ENCODE measurements at places on chromosomes 3 and 15.

DNA sequence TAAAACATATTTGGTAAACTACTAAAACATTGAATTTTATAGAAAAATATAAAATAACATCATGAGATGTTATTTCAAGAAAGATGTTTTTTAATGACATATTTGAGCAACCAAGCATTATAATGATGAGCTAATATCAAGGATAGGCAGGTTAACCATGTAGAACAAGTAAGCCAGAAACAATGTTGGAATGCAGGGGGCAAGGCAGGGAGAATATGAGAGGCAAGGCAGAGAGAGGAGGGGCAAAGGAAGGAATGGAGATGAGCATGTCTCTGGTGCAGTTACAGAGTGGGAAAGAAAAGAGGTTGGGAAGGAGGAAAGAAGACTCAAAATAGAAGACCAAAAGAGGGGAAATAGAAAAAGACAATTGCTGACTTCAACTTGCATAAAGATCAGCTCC, 390.4 kb downstream of the MCTP2 start:
- DNase-seq: no peak

DNA sequence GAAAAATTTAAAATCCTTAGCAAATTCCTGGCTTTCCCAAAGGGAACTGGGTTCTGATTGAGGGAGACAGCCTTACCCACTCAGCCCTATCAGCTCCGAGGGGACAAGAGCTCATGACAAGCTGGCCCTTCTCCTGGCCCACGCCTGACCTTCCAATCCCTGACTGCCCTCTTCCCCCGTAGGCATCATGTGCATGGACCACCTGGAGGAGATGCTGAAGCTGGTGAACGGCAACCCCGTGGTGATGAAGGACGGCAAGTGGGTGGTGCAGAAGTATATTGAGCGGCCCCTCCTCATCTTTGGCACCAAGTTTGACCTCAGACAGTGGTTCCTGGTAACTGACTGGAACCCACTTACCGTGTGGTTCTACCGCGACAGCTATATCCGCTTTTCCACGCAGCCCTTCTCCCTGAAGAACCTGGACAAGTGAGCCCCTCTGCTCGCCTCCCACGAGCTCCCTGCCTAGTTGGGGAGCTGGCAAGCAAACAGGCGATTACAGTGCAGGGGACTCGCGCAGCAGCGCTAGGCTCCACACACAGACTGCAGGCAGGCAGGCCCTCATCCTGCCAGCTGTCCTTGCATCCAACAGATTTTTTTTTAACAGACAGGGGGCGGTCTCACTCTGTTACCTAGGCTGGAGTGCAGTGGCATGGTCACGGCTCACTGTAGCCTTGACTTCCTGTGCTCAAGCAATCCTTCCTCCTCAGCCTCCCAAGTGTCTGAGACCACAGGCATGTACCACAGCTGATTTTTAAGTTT, 16.8 kb downstream of the RPUSD3 start:
- peak; percentile 42 for DNase-seq

DNA sequence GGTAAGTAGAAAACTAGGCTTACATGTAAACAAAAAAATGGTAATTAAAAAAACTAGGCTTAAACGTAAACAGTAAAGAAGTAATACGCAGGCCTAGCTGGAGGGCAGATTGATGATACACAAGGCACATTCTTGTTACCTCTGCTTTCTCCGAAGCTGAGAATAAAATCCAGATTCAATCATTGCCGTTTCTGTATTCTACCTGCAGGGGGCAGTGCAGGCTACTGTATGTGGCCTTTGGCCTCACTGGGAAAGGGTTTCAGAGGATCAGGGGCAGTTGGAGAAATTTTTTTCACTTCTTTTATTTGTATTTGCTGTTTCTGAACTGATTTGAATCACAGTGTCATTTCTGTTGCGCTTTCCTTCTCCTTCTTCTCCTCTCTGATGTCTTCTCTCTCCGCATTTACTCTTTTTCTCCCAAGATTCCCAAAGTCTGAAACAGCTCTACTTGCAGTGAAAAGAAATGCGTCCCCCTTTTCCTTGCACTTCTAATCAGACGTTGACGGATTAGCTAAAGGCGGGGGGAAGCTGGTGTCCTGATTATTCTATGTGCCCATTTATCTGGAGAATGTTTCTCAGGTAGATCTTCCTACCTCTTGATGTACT, 67.1 kb upstream of the MCTP2 start:
- DNase-seq: peak; percentile 2

- DNase-seq: no peak
Observed at GRCh38 chr15:70159001-70159712, 61.4 kb upstream of the TLE3 start.

GRCh38 chr3:48404440-48405342, 25.2 kb downstream of the PLXNB1 start:
- no peak for DNase-seq

DNA sequence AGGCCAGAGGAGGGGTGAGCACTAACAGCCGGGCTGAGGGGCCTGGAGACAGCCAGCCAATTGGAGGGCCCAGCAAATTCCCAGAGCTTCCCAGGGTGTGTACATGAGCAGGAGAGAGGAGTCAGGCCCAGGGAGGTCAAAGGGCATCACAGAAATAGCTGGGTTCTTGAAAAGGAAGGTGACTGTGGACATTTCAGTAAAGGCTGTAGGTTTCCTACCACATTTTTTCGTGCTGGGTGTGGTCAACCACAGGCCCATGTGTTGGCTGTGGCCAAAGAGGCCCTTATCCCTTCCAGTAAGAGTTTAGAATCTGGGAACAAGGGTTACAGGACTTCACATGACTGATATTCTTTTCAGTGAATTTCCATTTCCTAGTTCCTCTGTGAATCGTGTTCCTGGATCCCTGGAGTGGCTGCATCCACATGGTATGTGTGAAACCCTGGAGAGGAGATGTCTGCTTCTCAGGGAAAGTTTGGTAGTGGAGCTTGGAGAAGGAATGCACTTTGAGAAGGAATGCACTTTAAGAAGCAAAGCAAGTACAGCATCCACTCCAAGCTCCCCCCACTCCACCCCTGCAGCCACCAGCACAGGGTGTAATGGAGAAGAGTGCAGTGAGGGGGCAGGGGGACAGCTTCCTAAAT, 73.2 kb upstream of the HEG1 start:
- DNase-seq: peak; percentile 85

DNA sequence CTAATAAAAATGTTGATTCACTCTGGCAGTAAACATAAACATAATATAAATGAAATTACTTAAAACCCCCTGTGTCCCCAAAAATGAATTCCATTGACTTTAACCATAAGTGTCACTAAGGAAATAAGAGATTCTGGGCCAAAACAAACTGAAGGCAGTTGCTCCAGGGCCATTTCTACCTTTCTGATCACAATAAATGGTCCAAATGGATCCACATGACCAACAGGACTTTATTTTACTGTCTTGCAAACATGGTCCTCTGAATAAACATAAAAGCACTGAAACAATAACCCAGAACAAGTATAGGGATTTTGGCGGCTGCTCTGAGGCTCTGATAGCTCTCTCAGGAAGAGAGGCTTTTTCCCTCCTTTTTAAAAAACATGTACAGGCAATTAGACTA, 77.3 kb downstream of the ETFA start:
- DNase-seq: no peak

GRCh38 chr15:98386561-98386960, 261.8 kb upstream of the IGF1R start:
- DNase-seq: no peak

GRCh38 chr15:70098461-70099166, 897 bp upstream of the TLE3 start:
- DNase-seq: peak; percentile 44

DNA sequence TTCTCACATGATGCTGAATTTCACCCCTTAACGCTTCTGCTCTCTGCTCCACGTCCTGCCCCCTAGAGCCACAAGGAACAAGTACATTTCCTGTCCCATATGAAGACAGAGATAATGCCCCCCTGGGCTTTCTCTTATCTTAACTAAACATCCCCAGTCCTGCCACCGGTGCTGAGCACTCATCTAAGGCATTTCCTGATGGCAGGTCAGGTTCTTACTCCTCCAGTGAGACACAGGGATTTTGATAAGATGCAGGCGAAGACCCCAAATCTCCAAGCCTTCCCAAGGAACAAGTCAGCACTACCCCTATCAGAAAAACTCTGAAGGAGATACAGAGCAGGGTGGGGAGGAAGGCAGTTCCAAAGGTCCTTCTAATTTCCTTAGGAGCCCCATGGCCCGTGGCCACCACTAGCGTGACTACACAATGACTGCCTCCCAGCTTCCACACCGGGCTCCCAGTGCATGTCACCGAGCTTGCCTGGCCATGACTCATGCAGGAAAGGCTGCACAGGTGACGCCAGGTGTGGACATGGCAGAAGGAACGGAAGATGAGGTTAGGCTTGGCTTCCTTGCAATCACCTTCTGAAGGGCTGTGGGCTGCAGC, 152.9 kb downstream of the XXYLT1 start:
- peak; percentile 44 for DNase-seq

DNA sequence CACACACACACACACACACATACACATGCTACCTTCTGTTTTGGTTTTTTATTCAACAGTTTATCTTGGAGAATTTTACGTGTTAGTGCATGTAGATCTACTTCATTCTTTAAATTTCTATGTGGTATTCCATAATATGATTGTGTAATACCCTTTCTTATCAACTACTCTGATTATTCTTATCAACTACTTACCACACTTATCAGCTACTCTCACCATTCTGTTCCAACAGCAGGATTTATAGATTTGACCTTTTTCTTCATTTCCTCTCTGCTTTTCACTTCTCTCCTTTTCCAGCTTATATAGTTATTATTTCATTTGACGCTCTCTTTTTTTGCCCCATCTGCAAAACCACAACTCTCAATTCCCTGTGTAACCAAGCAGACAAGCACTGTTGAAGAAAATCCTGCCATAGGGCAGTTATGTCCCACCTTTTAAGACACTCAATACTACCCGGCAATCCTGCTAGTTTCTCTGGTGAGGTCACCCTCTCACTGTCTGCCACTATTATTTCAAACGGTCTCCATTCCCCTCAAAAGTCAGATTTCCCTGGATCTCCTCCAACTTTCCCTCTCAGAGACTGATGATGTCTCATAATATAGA, 56.9 kb upstream of the SATB1 start:
- no peak for DNase-seq

DNA sequence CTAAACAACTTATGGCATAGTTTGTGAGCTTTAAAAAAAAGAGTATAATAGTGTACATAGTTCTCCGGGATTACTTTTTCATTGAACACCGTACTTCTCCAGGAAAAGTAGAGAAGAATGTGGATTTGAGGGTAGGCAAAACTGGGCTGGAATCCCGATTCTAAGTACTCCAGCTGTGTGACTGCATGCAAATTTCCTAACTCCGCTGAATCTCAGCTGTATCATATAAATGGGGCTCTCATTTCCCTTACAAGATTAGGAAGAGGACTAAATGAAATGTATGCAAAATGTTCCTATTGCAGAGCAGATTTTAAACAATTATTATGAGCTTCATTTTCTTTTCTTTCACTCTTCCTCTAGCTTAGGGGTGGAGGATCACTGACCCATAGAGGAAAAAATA, 70.3 kb upstream of the HERC1 start:
- DNase-seq: no peak

- DNase-seq: peak; percentile 59
Observed at GRCh38 chr15:31091481-31091880, 10.0 kb downstream of the TRPM1 start.

DNA sequence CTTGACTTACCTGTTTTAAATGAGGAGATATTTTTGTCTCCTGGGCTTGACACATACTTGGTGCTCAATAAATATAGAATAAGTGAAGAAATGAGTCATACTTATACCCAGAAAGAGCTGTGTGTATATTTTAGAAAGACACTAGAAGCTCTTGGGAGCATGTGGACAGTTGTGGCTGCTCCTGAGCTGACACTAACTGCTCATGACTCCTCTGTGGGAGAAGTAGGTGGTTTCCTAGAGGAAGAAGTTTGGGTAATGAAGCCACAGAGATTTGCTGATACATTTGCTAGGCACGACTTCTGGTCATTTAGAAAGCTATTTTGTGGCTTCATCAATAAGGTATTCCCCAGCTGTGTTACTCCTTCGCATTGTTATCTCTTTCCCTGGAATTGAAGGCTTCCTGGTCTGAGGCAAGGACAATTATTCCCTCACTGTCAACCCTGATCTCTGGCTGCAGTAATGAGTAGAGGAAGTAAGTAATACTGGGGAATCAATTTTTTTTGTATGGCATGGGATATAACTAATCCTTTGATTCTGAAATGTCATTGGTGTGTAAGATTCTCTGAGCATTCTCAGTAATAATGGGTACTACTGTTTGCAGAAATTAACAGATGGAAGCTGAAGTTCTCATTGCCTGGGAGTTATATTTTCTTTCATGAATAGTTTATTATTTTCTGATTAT, 79.6 kb upstream of the DCBLD2 start:
- peak; percentile 95 for DNase-seq

DNA sequence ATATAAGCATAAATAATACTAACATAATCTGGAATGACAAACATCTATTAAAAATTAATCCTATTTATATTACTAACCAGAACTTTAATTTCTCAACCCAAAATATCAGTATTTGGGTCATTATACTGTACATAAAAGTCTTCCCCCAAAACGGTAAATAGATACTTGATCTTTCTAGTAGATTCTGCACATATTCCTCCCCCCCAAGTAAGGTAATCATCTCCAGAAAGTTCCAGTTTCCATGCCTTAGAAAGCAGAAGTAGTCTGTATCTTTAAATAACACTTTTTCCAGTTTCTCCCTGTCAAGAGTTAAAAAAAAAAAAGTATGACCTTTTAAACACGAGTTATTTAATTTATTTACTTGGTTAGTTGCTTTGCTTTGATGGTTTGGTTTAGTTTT, 150.7 kb upstream of the MB21D2 start:
- DNase-seq: no peak

DNA sequence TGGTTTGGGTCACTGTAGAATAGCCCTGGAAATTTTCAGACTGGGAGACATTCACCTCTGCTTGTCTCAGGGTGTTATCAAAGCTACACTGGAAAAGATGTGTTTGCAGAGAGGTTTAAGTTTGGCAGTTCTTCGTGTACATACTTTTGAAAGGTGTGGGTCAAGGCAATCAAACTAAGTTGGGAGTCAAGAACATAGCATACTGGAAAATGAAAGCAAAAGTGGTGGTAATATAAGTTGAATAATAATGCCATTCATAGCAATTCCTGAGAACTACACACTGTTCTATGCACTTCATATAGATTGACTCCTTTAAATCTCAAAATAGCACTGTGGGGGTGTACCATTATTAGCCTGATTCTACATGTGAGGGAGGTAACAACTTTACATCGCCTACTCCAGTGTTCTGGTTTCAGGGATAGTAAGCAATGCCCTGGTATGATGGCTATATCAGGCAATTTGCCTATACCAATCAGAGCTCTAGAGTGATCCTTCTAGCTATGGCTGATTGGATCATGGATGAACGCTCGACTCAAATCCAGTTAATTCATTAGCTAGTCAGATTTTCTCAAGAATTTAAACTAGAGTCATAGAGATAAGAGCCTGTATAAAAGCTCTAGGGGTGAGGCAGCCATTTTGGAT, 44.6 kb upstream of the RASGRP1 start:
- DNase-seq: no peak
